A549 treated with DMSO at 1 μM for 4 hours (cell line): ENCODE measurements at places on chromosomes 6 and 20. TPM values are rescaled to one million over a fixed set of nuclear protein-coding genes. Genes with fewer than 3 reads are reported as not detected.

Gene DACT2
- total RNA-seq: 0.20 to 0.65 TPM (median 0.53 TPM) in 5 replicates

Gene OR2H2
- total RNA-seq: not detected in 5 replicates

Gene TREM2
- 0.09 TPM in 1 of 5 replicates, not detected in the others for total RNA-seq

Gene MAK
- 0.13 to 0.21 TPM (median 0.15 TPM) in 5 replicates for total RNA-seq

Gene DPPA5
- not detected in 5 replicates for total RNA-seq

Gene ILRUN
- total RNA-seq: 31.0 to 33.6 TPM (median 32.8 TPM) in 5 replicates

Gene SEL1L2
- not detected in 5 replicates for total RNA-seq

Gene TRIM15
- total RNA-seq: 0.04 TPM in 1 of 5 replicates, not detected in the others

Gene NFATC2
- 8.3 to 11.7 TPM (median 9.4 TPM) in 5 replicates for total RNA-seq

Gene PSMA7
- total RNA-seq: 500 to 593 TPM (median 554 TPM) in 5 replicates

Gene CD109
- 23.1 to 42.9 TPM (median 32.3 TPM) in 5 replicates for total RNA-seq

Gene NOTCH4
- total RNA-seq: 0.47 to 0.78 TPM (median 0.69 TPM) in 5 replicates

Gene TUBB1
- total RNA-seq: 0.02 TPM in 1 of 5 replicates, not detected in the others

Gene SLC32A1
- not detected in 5 replicates for total RNA-seq

Gene PHACTR2
- total RNA-seq: 4.4 to 5.8 TPM (median 5.7 TPM) in 5 replicates

Gene SIRPD
- total RNA-seq: not detected in 5 replicates

Gene RIMS1
- not detected in 5 replicates for total RNA-seq

Gene LPA
- 0.02 to 0.03 TPM in 2 of 5 replicates, not detected in the others for total RNA-seq

Gene RCAN2
- total RNA-seq: not detected in 5 replicates

Gene SNAI1
- 13.6 to 19.4 TPM (median 17.3 TPM) in 5 replicates for total RNA-seq

Gene BPI
- total RNA-seq: not detected in 5 replicates

Gene KHDRBS2
- total RNA-seq: not detected in 5 replicates

Gene DNMT3B
- 3.8 to 5.3 TPM (median 5.1 TPM) in 5 replicates for total RNA-seq

Gene ZDHHC14
- 1.9 to 4.8 TPM (median 3.6 TPM) in 5 replicates for total RNA-seq

Gene GMDS
- total RNA-seq: 8.2 to 10.5 TPM (median 8.9 TPM) in 5 replicates

Gene LTA
- 0.11 to 0.12 TPM in 2 of 5 replicates, not detected in the others for total RNA-seq

Gene DDR1
- 47.7 to 53.6 TPM (median 49.4 TPM) in 5 replicates for total RNA-seq

Gene SAMD5
- 0.69 to 1.1 TPM (median 0.79 TPM) in 5 replicates for total RNA-seq

Gene FAM217A
- total RNA-seq: not detected in 5 replicates

Gene KHDC1L
- total RNA-seq: 0.20 to 0.81 TPM (median 0.35 TPM) in 4 of 5 replicates, not detected in the other

Gene RBM24
- total RNA-seq: 10.6 to 14.0 TPM (median 12.5 TPM) in 5 replicates
